Kidney (tissue), 22 donors: ENCODE measurements at places on chromosomes 4 and X. TPM values are rescaled to one million over a fixed set of nuclear protein-coding genes. Genes with fewer than 3 reads are reported as not detected.

DNA sequence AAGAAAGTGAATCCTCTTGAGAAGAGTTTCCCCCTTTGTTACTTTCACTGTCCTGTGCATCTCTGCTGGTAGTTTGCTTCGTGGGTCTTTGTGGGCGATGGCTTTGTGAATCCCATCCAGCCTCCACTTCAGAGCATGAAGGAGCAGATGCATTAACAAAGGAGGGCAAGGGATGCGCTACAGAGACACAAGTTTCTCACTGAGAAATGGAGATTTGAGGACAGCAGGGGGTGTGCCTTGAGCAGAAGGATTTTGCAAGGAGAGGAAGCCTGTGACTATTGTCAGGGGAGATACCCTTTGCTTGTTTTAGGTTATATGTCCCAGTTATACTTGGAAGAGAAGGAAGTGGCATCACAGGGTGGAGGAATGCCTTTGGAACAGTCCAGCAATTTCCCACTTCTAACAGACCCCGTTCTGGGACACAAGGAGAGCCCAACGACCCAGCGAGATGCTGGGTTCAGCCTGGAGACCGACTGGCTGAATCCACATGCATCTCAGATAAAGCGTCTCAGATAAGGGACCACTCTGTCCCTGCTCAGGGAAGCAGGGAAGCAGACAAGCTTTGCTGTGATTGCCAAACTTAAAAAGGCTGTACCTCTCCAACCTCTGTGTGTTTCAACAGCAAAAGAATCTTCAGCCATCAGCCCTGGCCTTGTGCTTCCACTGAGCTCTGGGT is 314.6 kb upstream of the GATB start:
- H3K4me1 ChIP-seq = no peaks in the 10 kb centered on the region
- no peak overlapping the region for H3K4me3 ChIP-seq
- H3K36me3 ChIP-seq = no peaks in the 10 kb centered on the region

Gene NFKB1
- 56.9 TPM for total RNA-seq

Gene CYSLTR1
- total RNA-seq = 5.5 TPM

Gene NOX1
- not detected for total RNA-seq

- H3K27ac ChIP-seq = no peak overlapping the region
- DNase-seq = no peak
- peaks cover 5% of the 10 kb centered on the region for H3K4me1 ChIP-seq
- H3K27me3 ChIP-seq = peaks cover 65% of the 10 kb centered on the region
Observed at GRCh38 chr4:84480082-84480481, 19.0 kb downstream of the NKX6-1 start.

Gene NLGN3
- total RNA-seq = 0.82 TPM

Gene XAGE1A
- total RNA-seq = not detected

Gene HS3ST1
- total RNA-seq = 39.0 TPM

Gene PRR32
- not detected for total RNA-seq

DNA sequence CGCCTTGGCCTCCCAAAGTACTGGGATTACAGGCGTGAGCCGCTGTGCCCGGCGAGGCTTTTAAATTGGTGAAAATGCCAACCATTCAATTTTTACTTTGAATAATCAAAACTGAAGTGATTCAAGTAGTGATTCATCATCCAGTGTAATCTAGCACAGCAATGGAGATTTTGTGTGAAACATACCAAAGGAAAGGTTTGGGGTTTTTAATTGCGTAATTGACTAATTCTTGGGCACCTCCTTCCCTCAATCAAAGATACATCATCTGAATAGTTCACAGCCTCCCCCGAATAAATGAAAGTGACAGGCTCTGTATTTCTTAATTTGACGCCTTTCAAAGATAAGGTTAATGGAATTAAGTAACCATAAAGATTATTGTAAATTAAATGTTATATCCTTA is 69.0 kb downstream of the DMD start:
- H3K36me3 ChIP-seq = no peaks in the 10 kb centered on the region
- no peak overlapping the region for H3K27ac ChIP-seq
- no peaks in the 10 kb centered on the region for H3K27me3 ChIP-seq
- H3K4me1 ChIP-seq = no peaks in the 10 kb centered on the region

Gene FABP2
- not detected for total RNA-seq

- no peaks in the 10 kb centered on the region for H3K27me3 ChIP-seq
- DNase-seq = no peak
- no peaks in the 10 kb centered on the region for H3K36me3 ChIP-seq
- no peaks in the 10 kb centered on the region for H3K4me1 ChIP-seq
Observed at GRCh38 chrX:106302304-106302703, 134.2 kb downstream of the PWWP3B start.

DNA sequence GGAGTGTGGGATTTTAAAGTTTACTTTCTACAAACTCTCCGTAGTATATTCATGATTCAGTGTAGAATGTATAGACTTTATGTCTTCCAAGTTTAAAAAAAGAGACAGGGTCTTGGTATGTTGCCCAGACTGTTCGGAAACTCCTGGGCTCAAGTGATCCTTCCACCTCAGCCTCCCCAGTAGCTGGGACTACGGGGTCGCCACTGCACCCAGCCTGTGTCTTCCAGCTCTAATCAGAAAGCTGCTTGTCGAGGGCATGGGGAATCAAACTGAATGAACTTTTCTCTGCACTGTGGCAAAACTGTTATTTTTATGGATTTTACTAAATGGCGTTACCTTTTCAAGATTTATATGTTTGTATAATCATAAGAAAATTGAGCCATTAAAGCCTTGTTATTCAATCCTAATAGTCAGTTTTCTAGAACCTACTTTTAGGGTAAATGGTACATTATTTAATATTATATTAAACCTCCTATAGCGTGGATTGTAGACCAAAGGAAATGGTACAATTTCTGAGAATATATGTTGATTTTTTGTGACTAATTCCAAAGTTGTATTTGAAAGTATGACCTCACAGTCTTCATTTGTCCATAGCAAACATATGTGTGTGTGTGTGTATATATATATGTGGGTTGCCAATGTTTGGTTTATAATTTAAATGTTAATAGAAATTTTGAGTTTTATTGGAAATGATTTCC is 1.1 kb downstream of the BLOC1S4 start:
- H3K4me3 ChIP-seq = peak overlapping the region; percentile 78
- no peaks in the 10 kb centered on the region for H3K27me3 ChIP-seq
- no peak for DNase-seq
- no peaks in the 10 kb centered on the region for H3K36me3 ChIP-seq
- no peak overlapping the region for H3K27ac ChIP-seq

Gene DDX53
- not detected for total RNA-seq

DNA sequence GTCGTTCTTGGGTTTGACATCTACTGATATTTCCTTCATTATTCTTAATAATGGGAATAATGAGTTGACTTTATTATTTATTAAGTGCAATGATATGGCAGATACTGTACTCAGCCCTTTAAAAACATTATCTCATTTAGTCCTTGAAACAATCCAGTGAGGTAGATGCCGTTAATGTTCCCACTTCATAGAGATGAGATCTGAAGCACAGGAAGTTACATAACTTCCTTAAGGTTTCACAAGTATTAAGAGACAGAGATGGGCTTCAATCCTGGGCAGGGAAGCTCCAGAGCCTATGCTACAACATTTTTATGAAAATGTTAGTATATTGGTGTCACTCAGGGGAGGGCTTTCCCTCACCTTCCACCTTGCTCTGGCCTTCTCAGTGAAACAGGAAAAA is 9.7 kb upstream of the KLHL13 start:
- DNase-seq = no peak
- no peak overlapping the region for H3K4me3 ChIP-seq
- H3K27ac ChIP-seq = no peak overlapping the region

Gene CSAG3
- not detected for total RNA-seq

Gene ANAPC4
- 28.4 TPM for total RNA-seq

DNA sequence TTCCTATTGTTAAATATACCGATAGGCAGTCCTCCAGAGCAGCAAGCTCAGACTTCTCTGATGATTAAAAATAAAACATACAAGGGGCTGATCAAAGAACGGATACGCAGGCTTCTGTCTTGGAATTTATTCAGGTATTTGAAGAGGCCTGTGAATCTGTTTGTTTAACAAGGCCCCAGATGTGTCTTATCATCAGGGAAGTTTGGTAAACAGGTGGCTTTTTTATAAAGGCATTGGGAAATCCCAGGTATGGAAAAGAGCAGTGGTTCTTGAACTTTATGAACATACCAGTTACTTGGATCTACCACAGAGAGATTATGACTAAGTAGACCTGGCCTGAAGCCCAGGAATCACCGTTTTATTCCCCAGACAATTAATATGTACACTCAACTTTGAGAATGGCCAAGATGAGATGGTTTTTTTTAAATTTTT is 47.9 kb downstream of the SOWAHB start:
- no peaks in the 10 kb centered on the region for H3K27me3 ChIP-seq
- H3K27ac ChIP-seq = no peak overlapping the region
- no peak overlapping the region for H3K4me3 ChIP-seq
- no peak for DNase-seq

GRCh38 chr4:37765741-37766140 is 60.7 kb upstream of the PGM2 start:
- no peaks in the 10 kb centered on the region for H3K4me1 ChIP-seq
- no peaks in the 10 kb centered on the region for H3K36me3 ChIP-seq
- no peak overlapping the region for H3K4me3 ChIP-seq
- no peak for DNase-seq
- H3K27me3 ChIP-seq = no peaks in the 10 kb centered on the region
- no peak overlapping the region for H3K27ac ChIP-seq

DNA sequence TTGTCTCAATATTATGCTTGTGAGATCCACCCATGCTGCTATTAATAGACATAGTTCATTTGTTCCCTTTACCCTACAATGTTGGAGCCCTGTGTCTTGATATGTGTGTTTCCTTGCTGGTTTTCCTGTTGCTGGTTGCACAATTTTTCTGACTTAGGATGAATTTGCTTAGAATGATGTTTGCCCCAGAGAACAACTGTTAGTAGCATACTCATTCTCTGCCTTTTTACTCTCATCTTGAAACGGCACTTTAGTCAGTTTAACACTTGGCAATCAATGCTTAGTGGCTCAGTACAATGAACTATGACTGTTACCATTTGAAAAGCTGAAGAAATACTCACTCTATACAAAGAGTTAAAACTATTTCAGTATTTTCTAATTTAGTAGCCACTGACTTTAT is 158.8 kb upstream of the NDST4 start:
- no peak overlapping the region for H3K4me3 ChIP-seq
- H3K4me1 ChIP-seq = no peaks in the 10 kb centered on the region
- H3K27ac ChIP-seq = no peak overlapping the region
- DNase-seq = no peak

DNA sequence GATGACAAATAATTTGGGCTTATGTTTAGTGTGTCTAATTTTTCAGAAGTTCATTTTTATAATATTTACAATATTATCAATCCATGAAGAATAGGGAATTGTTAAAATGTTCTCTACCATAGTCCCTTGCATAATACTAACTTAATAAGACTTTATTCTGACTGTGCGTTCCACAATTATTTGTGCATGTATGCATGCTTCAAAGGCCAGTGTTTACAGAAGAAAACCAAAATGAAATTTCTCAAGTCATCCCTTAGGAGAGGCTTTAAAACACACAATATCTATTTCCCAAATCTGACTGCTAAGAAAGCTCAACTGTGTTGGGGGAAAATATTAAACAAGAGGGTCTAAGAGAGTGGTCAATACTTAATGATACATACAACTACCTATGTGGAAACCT is 226.3 kb upstream of the ANKRD50 start:
- no peak overlapping the region for H3K4me3 ChIP-seq
- no peak overlapping the region for H3K27ac ChIP-seq
- H3K4me1 ChIP-seq = no peaks in the 10 kb centered on the region

DNA sequence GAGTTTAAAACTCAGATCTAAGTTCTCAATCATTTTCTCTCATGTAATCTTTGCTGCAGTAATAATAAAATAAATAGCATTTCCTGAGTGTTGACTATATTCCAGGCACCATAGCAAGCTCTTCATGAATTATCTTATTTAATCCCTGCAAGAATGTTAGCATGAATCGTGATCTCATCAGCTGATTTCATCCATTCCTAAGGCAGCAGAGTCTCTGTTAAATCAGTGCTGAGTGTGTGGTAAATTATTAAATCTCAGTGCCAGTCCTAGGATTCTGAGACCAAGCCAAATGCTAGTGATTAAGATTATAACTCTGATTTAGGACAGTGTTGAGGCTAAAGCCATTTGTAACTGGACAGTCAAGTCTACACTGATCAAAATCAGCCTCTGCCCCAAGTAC is 240.3 kb upstream of the TAPT1 start:
- H3K4me3 ChIP-seq = no peak overlapping the region
- no peak overlapping the region for H3K27ac ChIP-seq
- H3K27me3 ChIP-seq = no peaks in the 10 kb centered on the region
- H3K4me1 ChIP-seq = peaks cover 7% of the 10 kb centered on the region
- H3K36me3 ChIP-seq = no peaks in the 10 kb centered on the region

DNA sequence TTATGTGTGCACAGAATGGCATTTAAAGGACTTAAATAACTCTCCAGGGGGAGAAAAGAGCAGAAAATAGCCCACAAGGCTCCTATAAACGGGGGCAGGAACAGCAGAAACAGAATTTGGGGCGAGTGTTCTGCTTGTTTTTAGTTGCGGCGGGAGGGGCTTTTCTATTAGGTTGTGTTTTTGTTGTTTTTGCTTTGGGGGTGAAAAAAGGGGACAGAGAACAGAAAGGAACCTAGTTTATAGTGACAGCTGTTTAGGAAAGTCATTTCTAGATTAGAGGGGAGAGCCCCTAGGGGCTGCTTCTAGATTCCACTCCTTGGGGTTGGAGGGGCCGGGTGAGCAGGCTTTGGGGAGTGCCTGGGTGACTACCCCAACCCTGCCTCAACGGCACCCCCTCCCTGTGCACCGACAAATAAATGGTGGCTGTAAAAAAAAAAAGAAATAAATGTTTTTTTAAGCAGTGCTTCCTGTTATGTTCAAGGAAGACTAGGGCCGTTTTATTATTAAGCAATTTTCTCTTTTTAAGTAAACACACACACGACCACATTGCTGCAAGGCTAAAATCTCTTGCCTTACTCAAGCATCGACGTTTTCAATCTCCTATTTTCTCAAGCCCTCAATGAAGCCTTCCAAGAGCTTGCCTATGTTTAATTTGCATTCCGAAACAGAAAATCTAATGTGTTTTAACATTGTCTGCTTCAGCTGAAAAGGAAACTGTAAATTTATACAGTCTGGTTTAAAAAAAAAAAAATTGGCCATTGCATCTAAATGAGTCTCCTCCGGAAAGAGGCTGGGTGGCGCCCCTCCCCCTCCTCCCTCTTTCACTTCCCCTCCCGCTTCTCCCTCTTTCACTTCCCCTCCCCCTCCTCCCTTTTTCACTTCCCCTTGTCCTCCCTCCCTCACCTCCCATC is 123.3 kb upstream of the TBL1X start:
- no peaks in the 10 kb centered on the region for H3K27me3 ChIP-seq
- no peaks in the 10 kb centered on the region for H3K4me1 ChIP-seq
- no peaks in the 10 kb centered on the region for H3K36me3 ChIP-seq
- H3K27ac ChIP-seq = no peak overlapping the region
- no peak overlapping the region for H3K4me3 ChIP-seq

DNA sequence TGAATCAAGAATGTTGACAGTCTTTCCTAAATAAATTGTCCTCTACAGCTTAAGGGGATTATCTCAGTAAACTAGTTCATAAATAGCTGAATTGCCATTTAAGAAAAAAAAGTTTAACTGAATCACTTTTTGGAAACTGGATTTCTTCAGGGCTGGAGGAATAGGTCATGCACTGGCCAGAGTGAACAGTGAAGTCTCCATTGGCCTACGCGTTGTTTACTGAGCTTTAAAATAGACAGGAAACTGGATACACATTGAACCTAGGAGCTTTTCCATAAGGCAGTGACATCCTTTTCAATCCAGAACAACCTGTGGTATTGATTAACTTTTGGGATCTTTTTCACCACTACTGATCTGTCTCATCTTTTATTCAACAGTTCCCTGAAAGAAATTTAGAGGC is 58.0 kb downstream of the COL4A6 start:
- H3K4me1 ChIP-seq = no peaks in the 10 kb centered on the region
- DNase-seq = no peak
- H3K27me3 ChIP-seq = no peaks in the 10 kb centered on the region
- H3K36me3 ChIP-seq = no peaks in the 10 kb centered on the region
